ENCODE measurements at places on chromosomes 3 and 15. TPM values are rescaled to one million over a fixed set of nuclear protein-coding genes. Genes with fewer than 3 reads are reported as not detected.

CCDC39 gene
- not detected for total RNA-seq

CELF6 gene
- total RNA-seq, result 0.16 TPM

MRAS gene
- 7.1 TPM for total RNA-seq

CHDH gene
- total RNA-seq, result 3.3 TPM

SPTBN5 gene
- total RNA-seq, result 0.13 TPM

WDR76 gene
- 13.7 TPM for total RNA-seq

LXN gene
- total RNA-seq, result 59.7 TPM

FMN1 gene
- 0.70 TPM for total RNA-seq

LTK gene
- total RNA-seq, result 0.13 TPM

SLC28A2 gene
- total RNA-seq, result not detected

TTLL13 gene
- total RNA-seq, result not detected

CACNA2D3 gene
- total RNA-seq, result not detected

IFT122 gene
- total RNA-seq, result 12.8 TPM

TMCO5A gene
- not detected for total RNA-seq

TMEM40 gene
- total RNA-seq, result 0.52 TPM

CHRNB4 gene
- 1.1 TPM for total RNA-seq

CCR2 gene
- not detected for total RNA-seq

CPNE4 gene
- 6.3 TPM for total RNA-seq

SNTN gene
- not detected for total RNA-seq

TMF1 gene
- 16.6 TPM for total RNA-seq

CMC1 gene
- total RNA-seq, result 46.5 TPM

OR4M2 gene
- total RNA-seq, result not detected

WDR93 gene
- 0.18 TPM for total RNA-seq

SPINT1 gene
- total RNA-seq, result 0.67 TPM

RAB6B gene
- 2.1 TPM for total RNA-seq

ZNF620 gene
- 2.0 TPM for total RNA-seq

GABRB3 gene
- 76.9 TPM for total RNA-seq

CCDC80 gene
- total RNA-seq, result 41.8 TPM

PTPRG gene
- 2.2 TPM for total RNA-seq

NOX5 gene
- 0.16 TPM for total RNA-seq

TLR9 gene
- 0.09 TPM for total RNA-seq

PLSCR5 gene
- total RNA-seq, result not detected

CYP11A1 gene
- total RNA-seq, result not detected

ADAMTS17 gene
- 0.13 TPM for total RNA-seq

ADCY5 gene
- total RNA-seq, result 0.57 TPM

MST1 gene
- total RNA-seq, result 1.7 TPM

MINAR1 gene
- total RNA-seq, result 0.53 TPM

GNAT1 gene
- total RNA-seq, result not detected

CACNA2D2 gene
- total RNA-seq, result 0.42 TPM

PTPN23 gene
- 22.4 TPM for total RNA-seq

LAMB2 gene
- 110 TPM for total RNA-seq

SEMA3F gene
- total RNA-seq, result 15.0 TPM

DAZL gene
- not detected for total RNA-seq

MESP2 gene
- total RNA-seq, result 0.30 TPM

SCAANT1 gene
- not detected for total RNA-seq

MORC1 gene
- total RNA-seq, result not detected

GABRG3 gene
- total RNA-seq, result 0.29 TPM

LRTM1 gene
- total RNA-seq, result not detected

AQP9 gene
- total RNA-seq, result not detected

Measured in A549 treated with GW870086 at 1 μM for 4 hours (cell line).